ENCODE measurements at places on chromosomes 7 and 10.
A peak's percentile ranks its signal among the peaks of the same experiment; 100 is the strongest.

DNA sequence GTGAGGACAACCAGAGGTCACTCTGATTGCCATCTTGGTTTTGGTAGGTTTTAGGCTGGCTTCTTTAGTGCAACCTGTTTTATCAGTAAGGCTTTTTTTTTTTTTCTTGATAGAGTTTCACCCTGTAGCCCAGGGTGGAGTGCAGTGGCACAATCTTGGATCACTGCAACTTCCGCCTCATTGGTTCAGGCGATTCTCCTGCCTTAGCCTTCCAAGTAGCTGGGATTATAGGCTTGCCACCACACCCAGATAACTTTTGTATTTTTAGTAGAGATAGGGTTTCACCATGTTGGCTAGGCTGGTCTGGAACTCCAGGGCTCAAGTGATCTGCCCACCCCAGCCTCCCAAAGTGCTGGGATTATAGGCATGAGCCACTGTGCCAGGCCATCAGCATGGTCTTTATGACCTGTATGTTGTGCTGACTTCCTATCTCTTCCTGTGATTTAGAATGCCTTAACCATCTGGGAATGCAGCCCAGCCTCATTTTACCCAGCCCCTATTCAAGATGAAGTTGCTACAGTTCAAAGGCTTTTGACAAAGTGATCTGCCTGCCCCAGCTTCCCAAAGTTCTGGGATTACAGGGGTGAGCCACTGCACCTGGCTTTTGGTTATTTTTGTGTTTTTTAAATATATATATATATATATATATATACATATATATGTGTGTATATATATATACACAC, 7.0 kb upstream of the ZNF425 start:
- no peak for DNase-seq

DNA sequence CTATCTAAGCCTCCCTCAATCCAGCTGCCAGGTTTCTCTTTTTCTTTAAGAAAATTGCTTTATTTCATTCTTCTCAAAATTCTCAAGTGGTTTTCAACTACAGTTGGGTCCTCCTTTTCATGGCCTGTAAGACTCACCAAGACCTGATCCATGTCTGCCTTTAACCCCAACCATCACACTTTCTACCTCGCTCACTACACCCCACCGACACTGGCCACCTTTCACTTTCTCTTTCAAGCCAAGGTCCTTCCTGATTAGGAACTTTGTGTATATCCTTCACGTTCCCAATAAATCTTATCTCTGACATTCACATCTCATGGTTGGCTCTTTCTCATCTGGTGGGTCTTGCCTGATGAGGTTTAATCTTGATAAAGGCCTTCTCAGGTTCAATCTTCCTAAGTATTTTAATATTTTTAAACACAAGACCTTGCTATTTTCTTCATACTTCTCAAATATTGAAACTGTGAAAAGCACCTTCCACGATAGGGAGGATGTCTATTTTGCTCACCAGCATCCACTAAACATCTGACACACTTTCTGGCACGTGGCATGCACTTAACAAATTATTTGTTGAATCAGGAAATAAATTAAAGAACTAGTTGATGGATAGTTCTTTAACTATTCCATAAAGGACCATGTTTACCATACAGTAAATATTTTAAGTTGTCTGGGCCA, 624.8 kb downstream of the GRID1 start:
- no peak for DNase-seq

DNA sequence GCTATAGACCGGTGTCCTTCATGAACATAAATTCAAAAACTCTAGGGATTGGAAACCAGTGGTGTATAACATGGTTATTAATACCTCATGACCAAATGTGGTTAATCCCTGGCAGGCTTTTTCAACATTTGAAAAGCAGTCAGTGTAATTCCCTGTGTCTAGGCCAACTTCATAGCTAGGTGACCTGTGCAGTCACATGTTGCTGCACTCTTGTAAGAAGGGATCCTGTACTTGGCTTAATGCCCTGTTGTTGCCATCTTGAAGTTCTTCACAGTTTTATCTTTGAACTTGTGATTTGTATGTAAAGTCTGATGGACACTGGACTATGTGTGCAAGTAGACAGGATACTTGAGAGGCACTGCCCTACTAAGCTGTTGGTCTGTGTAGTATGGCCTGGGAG, 39.7 kb downstream of the ZNF33A start:
- no peak for DNase-seq

GRCh38 chr7:131455001-131455400, 101.4 kb downstream of the PODXL start:
- no peak for DNase-seq

DNA sequence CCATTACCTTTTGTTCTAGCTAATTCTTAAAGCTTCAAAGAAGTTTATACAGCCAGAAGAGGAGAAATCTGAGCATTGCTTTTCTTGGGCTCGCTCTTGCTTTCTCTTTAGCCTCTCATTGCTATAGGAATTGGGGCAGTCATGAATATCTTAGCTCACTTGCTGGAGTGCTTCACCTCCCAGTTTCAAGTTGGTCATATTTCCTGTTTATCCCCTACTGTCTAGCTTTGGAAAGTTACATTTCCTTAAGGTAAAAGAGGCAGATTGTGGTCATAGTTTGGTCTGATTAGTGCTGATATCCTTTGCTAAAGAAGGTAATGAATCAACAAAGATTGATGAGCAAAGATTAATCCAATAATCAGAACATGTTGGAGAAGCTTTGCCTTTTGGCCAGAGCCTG, 77.7 kb upstream of the GLI3 start:
- no peak for DNase-seq

GRCh38 chr7:68438016-68438415, 1160.3 kb upstream of the AUTS2 start:
- DNase-seq = no peak

DNA sequence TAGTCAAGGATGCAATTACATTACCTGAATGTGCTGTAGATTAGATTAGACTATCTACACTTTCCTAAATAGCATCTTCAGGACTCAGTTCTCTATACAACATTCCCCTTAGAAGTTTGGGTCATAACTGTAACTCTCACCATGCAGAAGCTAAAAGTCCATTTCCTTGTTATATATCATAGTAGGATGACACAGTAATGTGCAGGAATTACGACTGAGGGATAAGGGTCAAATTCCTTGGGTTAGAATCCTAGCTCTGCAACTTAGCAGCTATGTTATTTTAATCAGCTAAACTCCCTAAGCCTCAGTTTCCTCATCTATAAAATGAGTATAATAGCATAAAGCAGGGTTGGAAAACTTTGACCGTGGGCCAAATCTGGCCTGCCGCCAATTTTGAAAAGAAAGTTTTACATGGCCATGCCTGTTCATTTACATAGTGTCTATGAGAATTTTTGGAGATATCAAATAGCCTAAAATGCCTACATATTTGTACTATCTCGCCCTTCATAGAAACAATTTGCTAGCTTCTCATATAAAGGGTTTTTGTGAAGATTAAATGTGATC, 14.8 kb downstream of the NRCAM start:
- DNase-seq = no peak

- no peak for DNase-seq
Measured at GRCh38 chr10:60235001-60235400, 154.7 kb downstream of the ANK3 start.

DNA sequence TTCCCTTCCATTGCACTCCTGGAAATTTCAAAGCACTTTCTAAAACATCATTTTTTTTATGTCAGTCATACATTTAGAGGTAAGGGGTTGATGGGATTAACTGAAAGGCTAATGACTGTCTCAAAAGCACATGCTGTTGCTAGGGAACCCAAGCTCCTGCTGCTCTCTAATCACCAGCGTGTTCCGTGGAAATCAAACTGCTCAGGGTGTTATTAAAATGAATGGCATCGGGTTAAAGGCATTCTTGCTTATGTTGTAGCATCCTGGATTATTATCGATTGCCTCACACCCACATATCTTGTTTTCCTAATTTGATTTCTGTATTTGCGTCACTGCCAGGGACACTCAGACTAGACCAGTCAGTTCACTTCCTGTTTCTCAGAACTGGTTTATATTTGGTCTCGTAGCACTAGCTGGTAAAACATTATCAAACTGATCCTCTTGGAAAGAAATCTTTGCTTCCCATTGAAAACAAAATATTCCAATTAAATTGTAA, 216.5 kb upstream of the MKLN1 start:
- DNase-seq = no peak

DNA sequence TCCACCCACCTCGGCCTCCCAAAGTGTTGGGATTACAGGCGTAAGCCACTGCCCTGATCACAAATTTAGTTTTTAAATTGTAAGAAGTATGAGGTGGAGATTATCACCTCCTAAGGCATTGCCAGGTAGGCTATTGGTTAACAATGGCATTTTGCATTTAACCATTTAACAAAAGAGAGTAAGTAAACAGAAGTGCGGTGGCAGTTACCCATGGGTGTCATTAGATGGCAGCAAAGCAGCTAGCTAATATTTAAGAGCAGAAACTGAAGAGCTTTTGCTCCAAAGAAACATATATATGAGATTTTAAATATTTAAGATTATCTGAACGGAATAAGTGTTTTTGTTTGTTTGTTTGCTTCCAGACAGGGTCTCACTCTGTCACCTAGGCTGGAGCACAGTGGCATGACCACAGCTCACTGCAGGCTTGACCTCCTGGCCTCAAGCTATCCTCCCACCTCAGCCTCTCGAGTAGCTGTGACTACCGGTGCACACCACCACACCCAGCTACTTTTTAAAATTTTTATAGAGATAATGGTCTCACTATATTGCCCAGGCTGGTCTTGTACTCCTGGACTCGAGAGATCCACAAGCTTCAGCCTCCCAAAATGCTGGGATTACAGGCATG, 325.5 kb upstream of the C7orf33 start:
- no peak for DNase-seq

DNA sequence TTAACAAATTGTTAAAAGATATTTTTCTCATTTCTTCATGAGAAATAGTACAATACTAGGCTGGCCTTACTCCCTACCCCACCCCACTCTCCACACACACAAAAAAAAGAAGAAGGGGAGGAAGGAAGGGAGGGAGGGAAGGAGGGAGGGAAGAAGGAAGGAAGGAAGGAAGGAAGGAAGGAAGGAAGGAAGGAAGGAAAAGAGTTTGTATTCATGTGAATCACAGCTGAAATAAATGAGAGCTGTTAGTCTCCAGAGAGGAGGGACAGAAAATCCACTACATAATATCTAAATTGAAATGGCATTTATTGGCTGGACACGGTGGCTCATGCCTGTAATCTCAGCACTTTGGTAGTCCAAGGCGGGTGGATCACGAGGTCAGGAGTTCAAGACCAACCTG, 57.8 kb downstream of the SEMA3A start:
- DNase-seq = no peak

DNA sequence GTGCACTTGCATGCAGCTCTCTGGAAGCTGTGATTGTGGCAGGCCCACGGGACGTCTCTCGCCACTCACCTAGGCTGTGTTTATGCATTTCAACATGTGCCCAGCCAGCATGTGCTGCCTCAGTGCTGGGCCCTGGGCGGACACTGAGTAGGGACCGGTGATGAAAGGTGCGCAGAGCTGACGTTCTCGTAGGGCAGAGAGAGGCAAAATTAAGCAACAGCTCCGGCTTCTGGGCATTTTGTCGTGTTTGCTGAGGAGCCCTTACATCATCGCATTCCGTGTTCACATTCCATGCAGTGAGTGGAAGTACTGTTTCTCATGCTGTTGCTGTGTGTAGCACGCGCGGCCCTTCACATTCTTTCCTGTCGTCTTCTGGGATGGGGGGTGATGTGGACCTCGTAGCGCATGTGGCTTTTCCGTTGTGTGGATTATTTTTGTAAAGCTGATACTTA, 50.5 kb downstream of the PRF1 start:
- DNase-seq = peak; percentile 53

DNA sequence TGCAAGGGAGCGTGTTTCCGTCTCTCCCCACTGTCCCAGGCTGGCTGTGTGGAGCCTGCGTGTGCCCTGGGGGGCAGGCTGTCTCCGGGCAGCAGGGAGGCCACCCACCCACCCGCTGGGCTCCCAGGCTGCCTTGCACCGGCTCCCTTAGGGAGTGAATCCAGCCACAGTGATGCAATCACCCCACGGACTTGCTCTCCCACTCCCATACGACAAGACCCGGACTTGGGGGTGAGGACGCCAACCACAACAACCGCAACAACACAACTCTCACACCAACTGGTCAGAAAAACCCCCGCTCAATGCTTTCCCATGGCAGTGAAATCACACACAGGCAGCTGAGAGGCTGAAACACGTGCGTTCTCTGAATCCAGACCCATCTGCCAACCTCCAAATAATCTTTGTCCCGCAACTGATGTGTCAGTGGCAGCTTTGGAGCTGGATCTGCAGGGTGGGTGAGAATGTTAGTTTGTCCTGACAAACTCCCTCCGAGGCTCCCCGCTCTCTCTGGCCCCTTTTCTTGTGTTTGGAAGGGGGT, 62.7 kb upstream of the DDC start:
- DNase-seq = no peak

GRCh38 chr10:116126954-116127695, 145.9 kb downstream of the GFRA1 start:
- no peak for DNase-seq

- no peak for DNase-seq
Measured at GRCh38 chr10:131743190-131744151, 157.3 kb upstream of the PPP2R2D start.

DNA sequence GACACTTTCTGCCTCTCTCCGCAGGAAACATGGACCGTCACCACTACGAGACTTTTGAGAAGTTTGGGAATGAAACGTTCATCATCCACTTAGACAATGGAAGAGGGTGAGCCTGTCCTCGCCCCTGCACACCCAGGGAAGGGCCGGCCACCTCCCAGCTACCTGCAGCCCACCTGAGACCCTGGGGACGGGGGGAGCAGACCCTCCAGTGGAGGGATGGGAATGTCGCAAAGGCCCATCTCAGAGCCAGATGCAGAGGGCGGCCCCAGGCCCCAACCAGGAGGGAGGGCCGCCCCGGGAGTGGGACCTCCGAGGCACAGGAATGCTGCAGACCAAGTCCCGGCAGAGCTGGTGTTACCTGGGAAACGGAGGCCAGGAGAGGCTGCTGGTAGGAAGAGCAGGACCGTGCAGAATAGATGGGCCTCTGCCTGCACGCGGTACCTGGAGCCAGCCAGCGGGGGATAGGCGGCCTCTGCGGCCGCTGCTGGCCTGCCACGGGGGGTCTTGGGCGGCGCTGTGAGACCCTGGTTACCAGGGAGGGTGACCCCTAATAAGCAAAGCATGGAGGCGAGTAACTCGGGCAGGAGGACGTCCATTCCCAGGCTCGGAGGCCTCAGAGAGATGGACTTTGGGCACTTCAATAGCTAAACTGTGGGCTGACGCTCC, 32.9 kb upstream of the FOXL3 start:
- DNase-seq = no peak

- no peak for DNase-seq
Measured at GRCh38 chr7:69341288-69341687, 257.0 kb upstream of the AUTS2 start.

DNA sequence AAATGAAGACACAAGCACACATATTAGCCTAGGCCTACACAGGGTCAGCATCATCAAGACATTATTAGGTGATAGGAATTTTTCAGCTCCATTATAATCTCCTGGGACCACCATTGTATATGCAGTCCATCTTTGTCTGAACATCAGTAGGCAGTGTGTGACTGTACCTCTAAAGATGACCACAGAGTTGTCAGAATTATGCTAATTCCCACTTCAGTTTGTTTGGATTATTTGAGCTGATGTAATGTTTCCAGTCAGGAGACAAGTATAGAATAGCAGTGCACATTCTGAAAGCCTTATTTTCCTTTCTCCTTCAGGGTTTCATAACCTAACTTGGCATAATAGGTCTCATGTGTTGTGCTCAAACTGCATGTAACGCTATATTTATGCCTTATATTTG, 306.4 kb downstream of the NXPH1 start:
- DNase-seq = no peak

All from brain pericyte (primary cell).